Stomach (tissue), 19 donors: ENCODE measurements at places on chromosomes 4 and X. TPM values are rescaled to one million over a fixed set of nuclear protein-coding genes. Genes with fewer than 3 reads are reported as not detected.
A peak's percentile ranks its signal among the peaks of the same experiment; 100 is the strongest.

TMEM144 gene
- 2.2 TPM for total RNA-seq

HSFX2 gene
- not detected for total RNA-seq

MYOZ2 gene
- not detected for total RNA-seq

GRPR gene
- 1.1 TPM for total RNA-seq

RBMXL3 gene
- total RNA-seq = not detected

NCAPG gene
- 3.8 TPM for total RNA-seq

- no peak for DNase-seq
These were observed 43.4 kb upstream of the TRIM2 start for GRCh38 chr4:153160821-153161220.

GRCh38 chr4:155960522-155960921 lies 6.9 kb upstream of the CTSO start:
- peak; percentile 35 for DNase-seq

GRCh38 chr4:92305878-92306520 lies 2.2 kb downstream of the GRID2 start:
- peak; percentile 32 for DNase-seq

DNA sequence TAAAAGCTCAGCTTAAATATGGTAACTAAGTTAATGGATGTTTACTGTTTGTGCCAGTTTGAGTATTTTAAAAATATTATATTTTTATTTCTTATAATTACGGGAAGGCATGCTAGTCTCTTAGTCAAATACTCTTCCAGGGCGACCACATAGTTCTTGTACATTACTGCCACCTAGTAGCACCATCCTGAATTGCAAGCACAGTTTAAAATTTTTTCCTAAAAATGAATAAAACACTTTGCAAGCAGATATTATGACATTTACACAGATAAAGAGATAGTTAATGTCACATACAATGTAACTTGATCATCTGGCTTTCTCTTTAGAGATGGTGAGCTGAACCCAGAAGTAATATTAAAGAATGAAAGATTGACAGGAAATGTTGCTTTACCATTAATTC lies 11.5 kb downstream of the NDP start:
- no peak for DNase-seq

DNA sequence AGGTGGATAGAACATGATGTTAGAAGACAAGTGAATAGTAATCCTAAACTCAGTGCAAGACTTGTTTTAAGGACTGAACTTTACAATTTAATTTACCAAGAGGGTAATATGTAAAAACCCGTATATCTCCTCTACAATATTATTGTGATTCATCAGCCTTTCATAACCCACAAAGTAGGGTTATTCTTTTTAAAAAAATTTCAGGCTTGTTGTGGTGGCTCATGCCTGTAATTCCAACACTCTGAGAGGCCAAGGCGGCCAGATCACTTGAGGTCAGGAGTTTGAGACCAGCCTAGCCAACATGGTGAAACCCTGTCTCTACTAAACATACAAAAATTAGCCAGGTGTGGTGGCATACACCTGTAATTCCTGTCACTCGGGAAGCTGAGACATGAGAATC lies 7.2 kb downstream of the IBSP start:
- no peak for DNase-seq

GRCh38 chrX:70032792-70033191 lies 16.9 kb downstream of the AWAT2 start:
- DNase-seq = no peak

DNA sequence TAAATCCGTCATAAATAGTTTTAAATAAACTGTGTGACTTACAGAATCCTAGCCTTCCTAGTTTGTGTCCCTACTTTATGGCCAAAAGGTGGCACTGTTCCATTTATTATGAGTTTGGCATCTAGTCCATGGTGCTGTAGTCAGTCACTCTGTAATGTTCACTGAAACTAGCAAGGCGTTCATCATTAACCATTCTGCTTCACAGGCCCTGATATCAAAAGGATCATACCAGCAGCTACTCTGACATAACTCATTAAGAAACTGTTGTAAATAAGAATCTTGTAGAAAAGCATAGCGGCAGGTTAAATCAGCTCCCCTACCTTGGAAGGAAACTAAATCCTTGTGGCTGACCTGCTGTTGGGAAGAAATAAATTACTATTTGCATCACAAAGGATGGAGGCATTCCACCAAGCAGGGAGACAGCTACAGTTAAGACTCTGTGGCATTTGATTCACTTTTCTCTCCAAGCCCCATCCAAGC lies 919.6 kb upstream of the DIAPH2 start:
- DNase-seq = no peak

- peak; percentile 9 for DNase-seq
These were observed 44.2 kb upstream of the ADAM29 start for GRCh38 chr4:174873931-174874330.

DNA sequence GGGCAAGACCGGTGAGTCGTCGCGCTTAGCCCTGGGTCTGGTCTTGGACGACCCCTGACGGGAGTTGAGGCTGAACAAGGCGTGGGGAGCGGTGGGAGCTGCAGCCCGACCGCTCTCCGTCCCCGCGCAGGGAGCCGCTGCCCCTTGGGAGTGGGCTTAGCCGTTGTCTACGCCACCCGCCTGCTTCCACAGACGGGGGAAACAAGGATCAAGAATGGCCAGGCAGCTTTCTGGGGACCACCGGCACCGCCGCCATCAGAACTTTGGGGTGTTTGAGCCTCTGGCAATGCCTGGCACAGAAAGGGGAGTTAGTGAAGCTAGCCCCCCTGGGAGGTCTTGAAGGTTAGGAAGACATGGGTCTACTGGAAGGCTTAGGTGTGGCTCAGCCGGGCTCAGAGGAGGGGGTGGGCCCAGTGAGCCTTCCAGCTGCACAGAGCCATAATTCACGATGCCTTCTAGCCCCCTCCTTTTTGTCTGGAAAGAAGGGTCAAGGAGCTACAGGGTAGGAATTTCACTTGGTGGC lies 583 bp downstream of the RASL11B start:
- DNase-seq = no peak

- DNase-seq = no peak
These were observed 783 bp downstream of the RBPJ start for GRCh38 chr4:26321373-26322221.

DNA sequence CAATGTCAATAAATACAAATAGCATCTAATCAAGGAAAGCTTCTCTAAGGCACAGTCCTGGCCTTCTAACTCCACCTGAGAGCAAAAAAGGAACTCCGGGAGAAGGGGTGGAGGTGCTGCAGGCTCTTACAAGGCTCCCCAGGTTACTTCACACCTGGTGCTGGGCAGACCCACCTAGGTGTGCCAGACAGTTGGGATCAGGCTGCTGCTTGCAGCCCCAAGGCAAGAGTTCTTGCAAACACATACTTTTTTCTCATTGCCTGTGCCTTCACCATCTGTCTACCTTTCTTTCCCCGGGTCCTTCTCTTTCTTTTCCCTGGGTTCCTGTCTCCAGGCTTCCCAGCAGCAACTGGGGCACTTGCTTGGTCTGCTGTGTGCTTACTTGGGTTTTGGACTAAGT lies 81.4 kb upstream of the STIM2 start:
- no peak for DNase-seq

DNA sequence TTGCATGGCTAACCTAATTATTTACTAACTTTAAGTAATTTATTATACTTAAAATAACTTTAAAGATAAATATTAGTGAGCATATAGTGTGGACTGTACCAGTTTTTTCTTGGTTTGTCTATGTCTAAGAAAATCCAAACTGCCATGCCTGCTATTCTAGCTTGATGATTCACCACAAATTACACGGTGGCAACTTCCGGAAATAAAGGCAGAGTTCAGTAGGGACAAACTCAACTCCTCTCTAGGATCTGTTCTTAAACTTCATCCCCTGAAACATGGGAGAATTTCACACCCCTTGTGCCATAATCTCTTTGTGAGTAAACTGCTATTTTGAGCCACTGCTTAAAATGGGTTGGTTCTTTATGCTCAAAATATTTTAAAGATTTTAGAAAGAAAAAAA lies 213.6 kb upstream of the NRK start:
- DNase-seq = no peak

GRCh38 chr4:153916273-153916755 lies 127.4 kb upstream of the SFRP2 start:
- DNase-seq = no peak

- DNase-seq = peak; percentile 63
These were observed 84.0 kb downstream of the WWC2 start for GRCh38 chr4:183182873-183183725.

- DNase-seq = no peak
These were observed 368.2 kb upstream of the NR3C2 start for GRCh38 chr4:148810461-148810860.
